Activated effector memory CD4-positive, alpha-beta T cell treated with Interleukin-2 at 50 U/mL for 16 hours (primary cell): ENCODE measurements at places on chromosomes 6 and 20.

GRCh38 chr6:35023091-35024000, 117.8 kb downstream of the TCP11 start:
- DNase-seq = no peak

DNA sequence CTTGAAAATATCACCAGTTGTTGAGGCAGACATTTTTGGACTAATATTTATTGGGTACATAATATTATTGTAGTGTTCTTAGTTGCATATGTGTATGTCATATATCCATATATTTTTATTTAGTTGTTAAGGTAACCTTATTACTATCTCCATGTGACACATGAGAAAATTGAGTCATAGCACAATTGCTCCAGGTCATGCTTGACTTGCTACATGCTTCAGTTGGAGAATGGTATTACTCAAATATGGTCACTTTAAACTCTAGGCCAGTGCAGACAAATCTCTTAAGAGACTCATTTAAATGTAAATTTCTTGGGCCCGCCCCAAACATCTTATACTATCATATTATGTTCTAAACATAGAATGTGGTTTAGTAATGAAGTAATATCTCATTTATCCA, 246.1 kb downstream of the RIMS1 start:
- DNase-seq = no peak

- DNase-seq = no peak
Observed at GRCh38 chr6:73134588-73134987, 90.7 kb downstream of the KHDC1L start.

- no peak for DNase-seq
Observed at GRCh38 chr6:102039441-102039840, 645.9 kb downstream of the GRIK2 start.

DNA sequence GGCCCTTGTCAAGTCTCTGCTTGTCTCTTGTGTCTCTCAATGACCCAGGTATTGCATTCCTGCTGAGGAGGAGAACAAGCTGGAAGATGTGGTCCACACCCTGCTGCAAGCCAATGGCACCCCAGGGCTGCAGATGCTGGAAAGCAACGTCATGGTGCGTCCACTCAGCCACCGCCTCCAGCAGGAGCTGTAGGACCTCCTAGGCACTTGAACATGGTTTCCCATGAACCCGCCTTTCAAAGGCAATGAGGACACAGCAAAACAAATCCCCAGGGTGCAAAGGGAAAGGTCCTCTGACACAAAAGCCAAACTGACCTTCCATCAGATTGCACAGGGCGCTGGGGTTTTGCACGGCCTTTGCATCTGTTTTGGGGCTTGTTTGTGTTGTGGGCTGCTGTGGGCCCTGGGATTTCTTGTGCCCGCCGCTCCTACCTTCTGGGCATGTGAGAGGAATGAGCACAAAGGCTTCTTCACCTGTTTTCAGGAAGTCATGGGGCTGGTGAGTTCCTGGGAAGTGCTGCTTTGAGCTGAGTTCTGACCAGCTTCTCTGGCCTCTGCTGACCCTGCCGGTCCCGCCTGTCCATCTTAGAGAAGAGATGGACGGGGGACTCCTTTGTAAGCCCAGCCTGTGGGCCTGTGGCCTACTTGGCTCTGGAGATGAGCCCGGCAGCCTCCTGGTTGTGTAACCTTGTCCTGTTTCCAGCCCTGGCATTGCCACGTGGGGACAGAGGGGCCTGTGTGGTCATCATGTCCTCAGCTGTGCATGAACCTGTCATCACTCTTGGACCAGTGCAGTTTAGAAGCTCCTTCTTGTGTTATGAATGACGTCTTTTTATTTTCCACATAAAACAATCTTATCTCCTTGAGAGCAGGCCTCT, 151.3 kb downstream of the DTNBP1 start:
- DNase-seq = no peak

GRCh38 chr6:52160472-52161104, 25.6 kb upstream of the IL17A start:
- DNase-seq = no peak

- no peak for DNase-seq
Observed at GRCh38 chr20:7637184-7637583, 303.1 kb downstream of the HAO1 start.

DNA sequence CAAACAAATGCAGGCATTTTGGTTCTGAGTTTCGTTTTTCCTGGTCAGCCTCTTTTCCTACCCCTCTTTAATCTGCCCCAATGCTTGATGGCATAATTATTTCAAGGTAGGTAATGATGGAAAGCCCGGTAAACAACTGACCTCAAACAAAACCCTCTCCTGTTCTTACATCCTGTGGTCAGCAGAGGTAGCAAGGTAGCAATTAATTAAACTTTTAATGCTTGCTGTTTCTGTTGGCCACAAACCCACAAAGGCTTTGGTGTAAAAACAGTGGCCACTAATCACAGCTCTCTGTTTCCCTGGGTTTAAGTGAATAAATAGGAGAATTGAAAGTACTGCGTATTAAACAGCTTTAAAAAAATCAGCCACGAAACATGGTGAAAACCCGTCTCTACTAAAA, 261.5 kb upstream of the SOX4 start:
- DNase-seq = no peak

DNA sequence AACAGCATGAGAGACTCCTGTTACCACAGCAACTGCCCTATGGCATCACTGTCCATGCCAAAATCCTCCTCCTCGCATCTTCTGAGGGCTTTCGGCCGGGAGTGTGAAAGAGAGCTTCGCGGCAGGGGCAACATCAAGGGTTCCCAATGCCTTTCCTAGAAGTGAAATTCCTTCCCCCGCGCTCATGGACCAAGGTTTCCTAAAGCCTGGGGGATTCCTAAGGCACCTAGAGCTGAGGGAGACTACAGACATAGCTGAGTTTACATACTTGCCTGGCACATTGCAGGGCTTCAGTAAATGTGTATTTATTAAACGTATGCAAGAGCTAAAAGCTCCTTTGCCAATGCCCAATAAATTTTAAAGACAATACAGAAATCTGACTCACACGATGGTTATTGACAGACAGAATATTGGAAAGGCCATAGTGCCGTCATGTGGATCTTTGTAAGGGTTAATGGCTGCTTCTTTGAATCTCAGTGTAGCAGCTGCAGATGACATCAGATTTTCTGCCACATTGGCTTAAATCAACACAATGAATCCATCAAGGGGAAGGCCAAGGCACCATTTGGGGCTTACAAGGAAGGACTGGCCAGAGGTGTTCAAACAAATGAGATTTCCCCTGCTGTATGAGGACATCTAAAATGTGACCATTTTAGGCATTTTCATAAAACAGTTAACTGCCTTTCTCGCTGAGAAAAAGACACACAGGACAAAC, 281.2 kb upstream of the JARID2 start:
- no peak for DNase-seq

DNA sequence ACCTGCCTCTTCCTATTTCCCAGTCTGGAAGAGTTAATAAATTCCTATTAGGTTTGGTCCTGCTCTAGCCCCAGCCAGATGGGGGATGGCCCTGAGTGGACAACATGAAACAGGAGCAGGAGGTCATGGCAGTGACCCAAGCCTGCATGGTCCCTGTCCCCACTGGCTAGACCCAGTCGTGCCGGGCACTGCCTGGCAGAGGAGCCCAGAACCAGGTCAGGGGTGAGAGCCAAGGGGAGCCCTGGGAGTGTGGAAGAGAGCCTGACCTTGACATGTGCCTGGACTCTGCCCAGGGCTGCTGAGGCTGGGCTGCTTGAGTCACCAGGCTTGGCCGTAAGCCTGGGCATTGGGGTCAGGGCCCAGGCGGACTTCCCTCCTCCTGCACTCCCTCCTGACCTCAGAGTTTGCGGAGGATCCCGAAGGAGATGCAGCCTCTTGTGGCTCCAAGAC, 3.6 kb downstream of the AVP start:
- no peak for DNase-seq

GRCh38 chr20:32193996-32194395, 13.5 kb downstream of the PLAGL2 start:
- no peak for DNase-seq

DNA sequence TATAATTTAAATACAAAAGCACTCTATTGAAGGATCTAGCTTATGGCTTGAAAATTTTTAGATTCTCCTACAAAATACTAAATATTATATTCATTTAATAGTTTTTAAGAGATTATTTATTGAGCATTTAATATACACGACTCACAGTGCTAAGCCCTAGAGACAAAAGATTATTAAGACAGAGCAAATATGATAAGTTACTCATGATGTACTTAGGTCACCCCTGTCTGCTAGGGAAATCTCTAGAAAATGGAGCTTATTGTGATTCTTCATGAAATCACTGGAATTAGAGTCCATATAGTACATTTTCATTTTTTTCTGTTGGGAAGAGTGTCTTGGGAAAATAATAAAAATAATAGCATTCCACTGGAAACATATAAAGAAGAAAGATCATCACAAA, 37.8 kb downstream of the BEND6 start:
- no peak for DNase-seq

- DNase-seq = no peak
Observed at GRCh38 chr6:17167327-17167979, 65.6 kb downstream of the STMND1 start.

DNA sequence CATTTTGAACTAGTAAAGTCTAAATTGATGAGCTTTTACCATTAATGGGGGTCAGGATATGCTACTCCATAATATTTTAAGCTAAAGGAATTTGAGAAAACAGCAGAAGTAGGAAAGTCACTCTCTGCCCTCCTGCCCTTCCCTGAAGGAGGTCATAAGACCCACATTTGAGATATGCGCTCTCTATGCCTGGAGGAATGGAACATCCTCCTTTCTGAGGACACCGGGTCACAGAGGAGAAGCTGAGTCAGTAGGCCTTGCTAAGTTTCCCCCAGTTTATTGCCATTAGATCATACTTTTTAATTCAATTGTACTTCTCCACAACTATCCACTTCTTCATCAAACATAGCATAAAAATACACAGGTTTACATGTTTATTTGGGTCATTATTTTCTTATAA, 40.3 kb downstream of the AKAP7 start:
- DNase-seq = no peak

DNA sequence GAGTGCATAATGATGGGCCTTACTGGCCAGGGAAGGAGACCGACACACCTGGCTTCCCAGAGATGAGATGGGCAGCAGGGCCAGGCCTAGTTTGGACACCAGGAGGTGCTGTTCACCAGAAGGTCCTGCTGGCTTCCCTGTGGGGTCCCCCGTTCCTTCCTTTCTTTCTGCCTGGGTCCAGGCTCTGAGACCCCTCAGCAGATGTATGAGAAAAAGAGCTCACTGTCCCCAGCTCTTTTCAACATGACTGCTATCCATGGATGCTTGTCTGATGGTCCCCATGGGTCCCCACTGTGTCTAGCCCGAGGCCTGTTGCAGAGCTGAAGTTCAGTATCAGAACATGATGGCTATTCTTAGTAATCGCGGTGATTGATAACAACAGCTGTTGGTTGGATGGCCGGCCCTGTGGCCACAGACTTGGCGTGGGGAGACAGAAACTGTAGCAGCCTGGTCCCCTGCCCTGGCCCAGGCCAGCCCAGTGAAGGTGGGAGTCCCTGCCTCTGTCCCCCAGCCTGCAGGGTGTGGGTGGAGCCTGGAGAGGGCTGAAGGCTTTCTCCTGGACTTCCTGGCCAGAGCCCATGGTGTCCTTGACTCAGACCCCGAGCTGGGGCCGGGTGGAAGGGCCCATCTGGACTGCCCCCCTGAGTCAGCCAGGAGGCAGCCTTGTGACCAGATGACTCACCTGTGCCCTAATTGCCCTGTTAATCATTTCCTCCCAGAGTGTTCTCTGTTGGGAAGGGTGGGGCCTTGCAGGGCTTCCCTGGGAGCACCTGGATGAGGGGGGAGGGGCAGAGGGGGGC, 9.9 kb upstream of the BAK1 start:
- DNase-seq = no peak

DNA sequence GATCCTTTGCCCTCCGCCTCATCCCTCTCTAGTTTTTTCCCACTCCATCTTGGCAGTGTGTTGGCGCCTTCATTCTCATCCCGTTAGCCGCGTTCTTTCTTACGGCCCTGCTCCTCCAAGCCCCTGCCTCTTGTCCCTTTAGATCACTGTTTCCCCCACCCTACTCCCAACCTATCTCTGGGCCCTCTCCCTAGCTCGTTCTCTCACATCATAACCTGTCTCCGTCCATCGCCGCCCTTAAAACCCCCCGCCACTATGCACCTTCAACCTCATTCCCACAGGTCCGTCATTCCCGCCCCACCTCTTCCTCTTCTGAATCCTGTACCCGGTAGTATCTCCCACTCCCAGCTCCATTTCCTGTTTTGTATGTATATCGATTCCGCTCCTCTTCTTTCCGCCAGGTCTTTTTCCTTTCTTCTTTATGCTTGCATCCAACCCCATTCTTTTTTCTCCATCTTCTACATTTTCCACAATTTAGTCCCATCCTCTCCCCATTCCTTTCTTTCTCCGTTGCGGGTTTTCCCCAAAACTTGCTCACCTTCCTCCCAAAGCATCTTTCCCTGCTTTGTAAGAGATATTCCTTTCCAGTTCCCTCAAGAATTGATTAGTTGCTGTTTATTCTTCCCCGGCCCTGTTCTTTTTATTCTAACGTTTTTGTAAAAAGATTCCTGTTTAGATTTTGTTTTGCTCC, 671 bp downstream of the EFHC1 start:
- DNase-seq = no peak

DNA sequence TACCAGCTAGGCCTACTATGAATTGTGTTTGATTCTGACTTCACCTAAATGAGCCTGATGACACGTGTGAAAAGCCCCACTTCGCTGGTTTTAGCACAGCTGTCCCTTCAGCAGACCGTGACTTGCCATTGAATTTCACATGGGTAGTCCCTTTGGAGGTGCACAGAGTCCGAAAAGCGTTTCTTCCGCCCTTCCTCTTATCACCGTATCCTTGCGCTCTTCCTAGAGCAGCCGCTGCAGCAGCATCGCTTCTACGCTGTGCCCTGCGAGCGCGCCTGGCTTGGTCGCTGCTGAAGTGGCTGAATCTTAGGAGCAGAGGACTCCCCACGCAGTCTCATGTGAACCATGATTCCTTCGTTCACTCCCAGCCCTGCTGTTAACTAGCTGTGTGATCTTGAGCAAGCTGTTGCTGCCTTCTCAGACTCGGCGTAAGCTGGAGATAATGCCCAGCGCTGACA, 127.0 kb downstream of the PACRG start:
- no peak for DNase-seq

- DNase-seq = peak; percentile 60
Observed at GRCh38 chr6:118810420-118811027, 83.4 kb upstream of the ASF1A start.

- DNase-seq = no peak
Observed at GRCh38 chr20:48926821-48927220, 5.3 kb downstream of the ARFGEF2 start.

GRCh38 chr20:38757145-38757775, 9.0 kb downstream of the ACTR5 start:
- DNase-seq = no peak

- DNase-seq = no peak
Observed at GRCh38 chr6:110366256-110366655, 8.1 kb upstream of the METTL24 start.

GRCh38 chr20:10635476-10636208, 38.2 kb downstream of the JAG1 start:
- DNase-seq = no peak
